ENCODE measurements at places on chromosomes 2 and 18. TPM values are rescaled to one million over a fixed set of nuclear protein-coding genes. Genes with fewer than 3 reads are reported as not detected.

Gene TMEM87B
- 21.3 TPM for total RNA-seq

Gene ZNF521
- total RNA-seq, result 99.6 TPM

Gene M1AP
- total RNA-seq, result 0.44 TPM

Gene PROC
- total RNA-seq, result not detected

Gene CHRND
- 3.9 TPM for total RNA-seq

Gene HOXD3
- 3.0 TPM for total RNA-seq

Gene SCG2
- 9.6 TPM for total RNA-seq

Gene LOXL3
- 22.8 TPM for total RNA-seq

Gene RGPD4
- total RNA-seq, result 2.2 TPM

Gene GREB1
- total RNA-seq, result 18.5 TPM

Gene KLHL41
- 209 TPM for total RNA-seq

Gene KCNF1
- total RNA-seq, result 6.8 TPM

Gene COL4A3
- total RNA-seq, result 15.6 TPM

Gene SH3YL1
- total RNA-seq, result 111 TPM

Gene EPHA4
- 65.6 TPM for total RNA-seq

Gene CPO
- not detected for total RNA-seq

Gene HSBP1L1
- 6.3 TPM for total RNA-seq

Gene CPLX4
- 46.1 TPM for total RNA-seq

Gene MC4R
- 1.2 TPM for total RNA-seq

Gene TRIM43
- not detected for total RNA-seq

Gene SATB2
- 6.6 TPM for total RNA-seq

Gene MDH1B
- total RNA-seq, result 3.5 TPM

Gene ACVR1C
- 0.44 TPM for total RNA-seq

Gene GPR39
- total RNA-seq, result 1.1 TPM

Gene RAD51AP2
- 0.27 TPM for total RNA-seq

Gene NMS
- not detected for total RNA-seq

Gene ALKAL2
- total RNA-seq, result 6.8 TPM

Gene TRABD2A
- total RNA-seq, result 0.77 TPM

Gene IHH
- total RNA-seq, result 3.8 TPM
